ENCODE measurements at places on chromosomes 12 and 14.
A peak's percentile ranks its signal among the peaks of the same experiment; 100 is the strongest.

DNA sequence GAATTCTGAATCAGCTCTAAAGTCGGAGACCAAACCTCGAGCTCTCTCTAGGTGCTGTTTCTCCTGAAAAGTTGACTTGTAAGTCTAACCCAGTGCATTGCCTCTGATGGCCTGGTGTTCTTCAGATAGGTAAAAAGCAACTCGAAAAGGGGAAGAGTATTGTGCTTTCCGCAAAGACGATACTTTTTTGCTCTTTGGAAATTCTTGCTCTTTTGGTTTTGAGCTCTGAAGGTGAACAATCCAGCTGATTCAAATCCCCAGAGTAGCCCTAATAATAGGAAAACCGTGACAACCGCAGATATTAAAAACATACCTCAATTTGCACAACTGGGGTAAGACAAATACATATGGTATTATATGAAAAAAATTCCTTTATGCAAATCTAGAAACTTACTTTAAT, 447.4 kb downstream of the RAD51B start:
- no peaks in the 10 kb centered on the region for H3K36me3 ChIP-seq
- H3K4me1 ChIP-seq, result no peaks in the 10 kb centered on the region
- peak overlapping the region; percentile 69 for H3K27ac ChIP-seq
- DNase-seq, result no peak
- H3K4me3 ChIP-seq, result no peak overlapping the region
- H3K27me3 ChIP-seq, result no peaks in the 10 kb centered on the region

DNA sequence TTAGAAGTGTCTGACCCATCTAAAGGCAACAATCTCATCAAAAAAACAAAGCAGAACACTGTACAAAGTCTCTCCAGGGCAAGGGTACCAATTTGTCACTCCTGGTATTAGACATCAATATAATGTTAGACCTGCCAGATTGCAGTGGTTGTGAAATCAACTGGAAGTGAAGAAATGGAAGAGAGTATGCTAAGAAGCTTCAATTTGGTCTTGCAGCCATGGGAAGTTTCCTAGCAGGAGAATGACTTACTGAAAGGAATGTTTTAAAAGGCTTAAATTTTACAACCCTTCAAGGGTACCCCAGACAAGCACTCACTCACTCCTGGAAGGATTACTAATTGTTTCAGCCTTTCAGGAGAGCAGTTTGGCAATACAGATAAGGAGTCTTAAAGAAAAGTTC, 18.9 kb downstream of the LLPH start:
- H3K36me3 ChIP-seq, result no peaks in the 10 kb centered on the region
- H3K27me3 ChIP-seq, result no peaks in the 10 kb centered on the region
- no peaks in the 10 kb centered on the region for H3K4me1 ChIP-seq
- no peak overlapping the region for H3K27ac ChIP-seq
- no peak for DNase-seq
- H3K4me3 ChIP-seq, result no peak overlapping the region

GRCh38 chr12:56286044-56286830, 13.9 kb downstream of the CS start:
- no peak for DNase-seq
- no peak overlapping the region for H3K4me3 ChIP-seq
- H3K4me1 ChIP-seq, result no peaks in the 10 kb centered on the region
- H3K36me3 ChIP-seq, result no peaks in the 10 kb centered on the region
- H3K27ac ChIP-seq, result no peak overlapping the region

DNA sequence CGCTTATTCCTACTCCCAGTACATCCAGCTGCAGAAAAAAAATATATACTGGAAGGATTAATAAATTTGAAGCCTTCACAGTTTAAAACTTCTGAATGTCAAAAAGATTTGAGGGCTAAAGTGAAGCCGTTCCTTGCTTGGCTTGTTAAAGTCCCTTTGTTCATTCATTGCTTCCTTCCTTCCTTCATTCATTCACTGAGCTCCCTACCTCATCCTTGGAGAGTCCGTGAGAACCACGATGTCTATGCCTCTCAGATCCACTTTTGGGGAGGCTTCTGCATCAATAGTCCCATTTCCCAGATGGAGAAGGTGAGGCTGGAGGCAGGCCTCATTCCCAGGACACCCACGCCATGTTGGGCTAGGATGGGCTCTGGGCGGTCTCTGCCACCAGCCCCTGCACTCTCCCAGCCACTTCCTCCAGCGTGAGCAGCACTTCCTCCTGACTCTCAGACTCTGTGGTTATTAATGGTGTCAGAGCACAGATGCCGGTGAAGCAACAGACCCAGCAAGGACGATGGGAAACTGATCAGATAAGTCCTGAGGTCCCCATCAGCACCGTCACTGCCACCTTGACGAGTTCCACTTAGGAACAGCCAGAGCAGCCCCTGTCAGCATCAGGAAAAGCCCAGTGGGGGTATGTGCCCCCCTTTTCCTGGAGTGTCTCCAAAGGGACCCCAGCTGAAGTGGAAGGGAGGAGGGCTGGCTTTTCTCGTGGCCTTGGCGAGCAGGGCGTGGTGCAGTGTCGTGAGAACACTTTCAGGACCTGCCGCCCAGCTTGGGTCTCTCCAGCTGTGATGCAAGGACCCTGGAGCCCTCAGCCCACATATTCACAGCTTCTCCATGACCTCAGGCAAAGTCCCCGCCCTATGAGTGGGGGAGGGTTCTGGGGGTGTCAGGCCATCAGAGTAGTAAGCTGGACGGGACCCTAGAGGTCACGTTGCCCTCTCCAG, 21.2 kb downstream of the ASB2 start:
- no peak for DNase-seq
- no peaks in the 10 kb centered on the region for H3K27me3 ChIP-seq
- H3K4me1 ChIP-seq, result no peaks in the 10 kb centered on the region
- no peak overlapping the region for H3K4me3 ChIP-seq
- no peak overlapping the region for H3K27ac ChIP-seq

DNA sequence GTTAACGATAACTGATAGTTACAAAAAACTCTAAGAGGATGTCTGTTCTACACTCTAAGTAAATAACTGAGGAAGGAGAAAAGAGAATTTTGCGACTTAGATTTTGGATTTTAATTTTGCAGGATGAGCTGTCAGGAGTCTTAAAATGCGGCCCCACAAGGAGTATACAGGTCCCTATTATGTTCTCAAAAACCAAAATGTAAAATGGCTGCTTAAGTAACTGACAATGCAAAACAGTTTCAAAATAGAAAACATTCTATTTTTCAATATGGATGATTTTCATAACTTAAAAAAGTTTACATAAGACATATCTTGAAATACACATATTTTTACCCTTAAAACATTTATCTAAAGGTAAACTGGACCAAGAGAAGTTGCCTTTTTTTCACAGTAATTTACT, 2.6 kb downstream of the CD69 start:
- no peaks in the 10 kb centered on the region for H3K36me3 ChIP-seq
- H3K27ac ChIP-seq, result no peak overlapping the region
- no peak for DNase-seq
- H3K27me3 ChIP-seq, result no peaks in the 10 kb centered on the region
- no peaks in the 10 kb centered on the region for H3K4me1 ChIP-seq
- no peak overlapping the region for H3K4me3 ChIP-seq

DNA sequence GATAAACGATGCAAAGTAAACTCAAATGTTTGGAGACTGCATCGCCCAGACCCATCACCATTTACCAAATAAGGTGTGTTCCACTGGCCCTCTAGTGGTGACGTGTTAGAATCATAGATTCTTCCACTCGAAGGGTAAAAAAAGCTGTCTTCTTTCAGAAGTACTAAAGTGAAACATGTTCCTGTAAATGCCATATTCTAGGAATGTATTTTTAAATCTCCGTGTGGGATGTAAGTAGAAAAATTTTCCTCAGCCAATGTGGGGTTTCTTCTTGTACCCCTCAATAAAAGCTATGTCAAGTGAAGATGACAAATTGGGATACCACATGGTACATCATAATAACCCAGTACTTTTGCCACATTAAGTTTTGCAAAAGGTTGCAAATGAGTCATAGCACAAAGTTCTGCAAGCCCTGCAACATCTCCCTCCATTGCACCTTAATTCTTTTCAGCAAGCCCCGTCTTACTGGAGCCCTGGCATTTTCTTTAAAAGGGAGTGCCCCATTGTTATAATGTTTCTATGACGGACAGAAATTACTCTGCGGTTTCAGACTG, 100.8 kb downstream of the CCER1 start:
- H3K36me3 ChIP-seq, result no peaks in the 10 kb centered on the region
- H3K4me3 ChIP-seq, result no peak overlapping the region
- H3K27me3 ChIP-seq, result no peaks in the 10 kb centered on the region
- no peak for DNase-seq
- no peak overlapping the region for H3K27ac ChIP-seq

GRCh38 chr12:1836241-1836803, 16.0 kb downstream of the LRTM2 start:
- no peak overlapping the region for H3K4me3 ChIP-seq
- DNase-seq, result no peak
- H3K27ac ChIP-seq, result no peak overlapping the region
- no peaks in the 10 kb centered on the region for H3K27me3 ChIP-seq
- H3K4me1 ChIP-seq, result no peaks in the 10 kb centered on the region

DNA sequence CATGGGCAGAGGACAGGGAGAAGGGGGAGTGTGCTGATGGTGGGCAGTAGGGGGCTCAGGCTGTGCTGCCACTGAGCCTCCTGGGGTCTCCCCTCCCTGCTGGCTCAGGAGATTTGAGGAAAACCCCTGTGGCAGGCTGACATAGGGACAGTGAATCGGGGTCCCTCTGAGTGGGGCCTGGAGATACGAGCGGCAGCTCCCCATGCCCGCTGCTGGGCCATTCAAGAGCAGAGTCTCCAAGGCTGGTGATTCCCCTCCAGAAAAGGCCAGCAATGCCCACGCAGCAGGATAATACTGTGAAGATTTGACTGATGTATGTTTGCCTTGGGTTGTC, 288.7 kb upstream of the SFSWAP start:
- H3K36me3 ChIP-seq, result no peaks in the 10 kb centered on the region
- no peak for DNase-seq
- H3K27ac ChIP-seq, result no peak overlapping the region
- H3K27me3 ChIP-seq, result no peaks in the 10 kb centered on the region

DNA sequence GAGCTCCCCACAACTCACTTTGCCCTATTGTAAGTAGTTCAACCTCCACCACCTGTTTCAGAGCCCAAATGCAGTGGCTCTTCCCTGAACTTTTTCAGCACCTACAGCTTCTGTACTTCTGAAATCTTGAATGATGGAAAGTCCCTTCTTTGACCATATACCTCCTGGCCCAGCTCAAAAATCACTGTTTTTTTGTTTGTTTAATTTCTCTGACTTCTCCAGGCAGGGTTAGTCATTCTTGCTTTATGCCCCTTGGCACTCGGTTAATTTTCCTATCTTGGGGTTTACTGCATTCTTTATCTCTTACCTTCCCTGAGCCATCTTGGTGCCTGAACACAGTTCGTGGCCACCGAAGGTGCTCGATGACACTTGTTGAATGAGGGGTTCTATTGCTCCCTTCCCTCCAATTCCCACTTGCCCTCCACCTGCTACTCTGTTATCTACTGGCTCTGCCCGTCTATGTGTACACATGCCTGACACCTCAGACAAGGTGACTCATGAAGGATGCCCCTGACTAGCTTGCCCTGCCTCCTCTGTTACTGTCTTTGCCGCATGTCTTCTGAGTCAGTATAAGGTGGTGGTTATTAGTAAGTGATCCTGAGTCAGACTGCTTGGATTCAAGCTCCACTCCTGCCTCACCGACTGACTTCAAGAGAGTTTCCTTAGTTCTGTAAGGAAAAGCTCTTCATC, 4.4 kb downstream of the AMHR2 start:
- no peak overlapping the region for H3K27ac ChIP-seq
- no peaks in the 10 kb centered on the region for H3K36me3 ChIP-seq
- no peak for DNase-seq
- H3K27me3 ChIP-seq, result no peaks in the 10 kb centered on the region
- no peaks in the 10 kb centered on the region for H3K4me1 ChIP-seq

DNA sequence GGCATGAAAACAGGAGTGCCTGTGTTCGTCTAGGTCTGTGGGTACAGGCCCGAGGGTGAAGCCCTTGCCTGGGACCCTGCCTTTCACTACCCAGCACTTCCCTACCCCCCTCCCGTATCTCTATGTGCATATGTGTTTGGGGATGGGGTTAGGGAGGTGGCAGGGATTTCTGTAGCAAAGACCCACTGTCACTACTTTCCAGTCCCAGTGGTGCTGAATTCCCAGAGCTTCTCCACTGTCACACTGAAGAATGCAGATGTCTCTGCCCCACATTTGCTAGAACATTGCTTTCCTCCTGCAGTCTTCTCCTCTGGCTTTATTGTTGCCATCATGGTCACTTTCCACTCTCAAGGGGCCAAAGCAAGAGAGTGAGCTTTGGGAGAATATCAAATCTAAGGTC, 203.9 kb downstream of the MYRFL start:
- no peak overlapping the region for H3K4me3 ChIP-seq
- H3K27ac ChIP-seq, result no peak overlapping the region
- no peaks in the 10 kb centered on the region for H3K4me1 ChIP-seq
- no peak for DNase-seq
- no peaks in the 10 kb centered on the region for H3K36me3 ChIP-seq
- no peaks in the 10 kb centered on the region for H3K27me3 ChIP-seq

- DNase-seq, result no peak
Observed at GRCh38 chr14:37596790-37597472, 1.5 kb downstream of the TTC6 start.

DNA sequence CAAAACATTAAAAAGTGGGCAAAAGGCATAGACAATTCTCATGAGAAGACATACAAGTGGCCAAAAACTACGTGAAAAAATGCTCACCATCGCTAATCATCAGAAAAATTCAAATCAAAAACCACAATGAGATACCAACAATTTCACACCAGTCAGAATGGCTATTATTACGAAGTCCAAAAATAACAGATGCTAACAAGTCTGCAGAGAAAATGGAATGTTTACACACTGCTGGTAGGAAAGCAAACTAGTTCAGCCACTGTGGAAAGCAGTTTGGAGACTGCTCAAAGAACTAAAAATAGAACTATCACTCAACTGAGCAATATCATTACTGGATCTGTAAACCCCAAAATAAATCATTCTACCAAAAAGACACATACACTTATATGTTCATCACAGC, 76.2 kb downstream of the PRKD1 start:
- H3K36me3 ChIP-seq, result no peaks in the 10 kb centered on the region
- H3K27ac ChIP-seq, result no peak overlapping the region
- no peaks in the 10 kb centered on the region for H3K4me1 ChIP-seq

- no peaks in the 10 kb centered on the region for H3K36me3 ChIP-seq
- H3K27me3 ChIP-seq, result no peaks in the 10 kb centered on the region
- no peak overlapping the region for H3K4me3 ChIP-seq
- no peak overlapping the region for H3K27ac ChIP-seq
- no peaks in the 10 kb centered on the region for H3K4me1 ChIP-seq
- no peak for DNase-seq
Observed at GRCh38 chr12:98803468-98804209, 158.5 kb downstream of the APAF1 start.

DNA sequence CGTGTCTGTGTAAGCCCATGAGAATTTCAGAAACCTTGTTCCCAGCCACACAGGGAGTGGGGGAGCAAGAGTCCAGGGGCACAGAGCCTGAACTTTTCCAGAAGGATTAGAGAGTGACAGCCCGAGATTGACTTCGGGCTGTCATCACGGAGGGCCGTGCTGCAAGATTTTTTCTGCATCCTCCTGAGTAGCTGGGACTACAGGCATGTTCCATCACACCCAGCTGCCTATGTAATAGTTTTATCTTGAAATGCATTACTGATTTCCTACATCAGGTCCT, 14.4 kb downstream of the EVL start:
- H3K4me3 ChIP-seq, result no peak overlapping the region
- DNase-seq, result no peak
- no peak overlapping the region for H3K27ac ChIP-seq
- H3K27me3 ChIP-seq, result no peaks in the 10 kb centered on the region
